Smooth muscle cell of the coronary artery (primary cell): ENCODE measurements at places on chromosomes 12 and 14. TPM values are rescaled to one million over a fixed set of nuclear protein-coding genes. Genes with fewer than 3 reads are reported as not detected.

STAC3 gene
- total RNA-seq: 0.08 and 0.23 TPM in 2 replicates

ADAMTS20 gene
- not detected in 2 replicates for total RNA-seq

DNAI7 gene
- total RNA-seq: 0.08 and 0.12 TPM in 2 replicates

NANOG gene
- not detected in 2 replicates for total RNA-seq

PELI2 gene
- 11.0 and 67.4 TPM in 2 replicates for total RNA-seq

WIF1 gene
- total RNA-seq: not detected in 2 replicates

EFS gene
- total RNA-seq: 1.1 and 4.9 TPM in 2 replicates

POTEG gene
- not detected in 2 replicates for total RNA-seq

RNASE1 gene
- 0.75 and 0.82 TPM in 2 replicates for total RNA-seq

SPTB gene
- total RNA-seq: 0.15 TPM in 1 of 2 replicates, not detected in the other

ZFHX2 gene
- 0.08 and 0.35 TPM in 2 replicates for total RNA-seq

MEG3 gene
- 24.7 and 175 TPM in 2 replicates for total RNA-seq

CCDC196 gene
- not detected in 2 replicates for total RNA-seq

RGS6 gene
- total RNA-seq: under 0.01 TPM in 1 of 2 replicates, not detected in the other

RIMKLB gene
- 25.0 and 35.6 TPM in 2 replicates for total RNA-seq

CREBL2 gene
- total RNA-seq: 34.8 and 42.1 TPM in 2 replicates

ARG2 gene
- 3.6 and 3.8 TPM in 2 replicates for total RNA-seq

FGF23 gene
- total RNA-seq: not detected in 2 replicates

TNFAIP2 gene
- 21.9 and 46.6 TPM in 2 replicates for total RNA-seq

DNAH10 gene
- total RNA-seq: under 0.01 and 0.12 TPM in 2 replicates

ZDHHC22 gene
- total RNA-seq: not detected in 2 replicates

SERPINA6 gene
- not detected in 2 replicates for total RNA-seq

BIN2 gene
- not detected in 2 replicates for total RNA-seq

IL23A gene
- not detected in 2 replicates for total RNA-seq

MSI1 gene
- total RNA-seq: not detected in 2 replicates

PTPRR gene
- total RNA-seq: 0.83 and 0.94 TPM in 2 replicates

PLEKHH1 gene
- 0.12 and 0.15 TPM in 2 replicates for total RNA-seq

COX6A1 gene
- total RNA-seq: 546 and 838 TPM in 2 replicates

PTPN6 gene
- total RNA-seq: 0.08 TPM in 1 of 2 replicates, not detected in the other

TMEM119 gene
- total RNA-seq: 6.1 and 102 TPM in 2 replicates

AMN gene
- total RNA-seq: 0.23 TPM in 1 of 2 replicates, not detected in the other

KRT2 gene
- not detected in 2 replicates for total RNA-seq

SLC16A7 gene
- 11.7 and 46.5 TPM in 2 replicates for total RNA-seq

SERPINA9 gene
- not detected in 2 replicates for total RNA-seq

VASH1 gene
- 2.8 and 3.8 TPM in 2 replicates for total RNA-seq

SYCP3 gene
- total RNA-seq: 0.08 and 0.12 TPM in 2 replicates

MAPK1IP1L gene
- 3.6 and 10.4 TPM in 2 replicates for total RNA-seq

FAM177A1 gene
- total RNA-seq: 30.5 and 74.6 TPM in 2 replicates

SLC6A12 gene
- 0.15 TPM in 1 of 2 replicates, not detected in the other for total RNA-seq

E2F7 gene
- total RNA-seq: 3.0 and 26.4 TPM in 2 replicates

AMN1 gene
- total RNA-seq: 7.8 and 12.6 TPM in 2 replicates

TAS2R7 gene
- not detected in 2 replicates for total RNA-seq

LRIG3 gene
- total RNA-seq: 8.3 and 74.1 TPM in 2 replicates

ARMH4 gene
- total RNA-seq: 4.1 and 8.0 TPM in 2 replicates

TAS2R19 gene
- total RNA-seq: 4.1 and 4.3 TPM in 2 replicates

TIMELESS gene
- 3.7 and 5.4 TPM in 2 replicates for total RNA-seq

AQP6 gene
- total RNA-seq: under 0.01 TPM in 1 of 2 replicates, not detected in the other

ARID2 gene
- 7.5 and 13.5 TPM in 2 replicates for total RNA-seq

TAS2R20 gene
- 1.9 and 2.3 TPM in 2 replicates for total RNA-seq

GALNT6 gene
- total RNA-seq: 0.75 and 4.7 TPM in 2 replicates

SCNN1A gene
- 0.12 and 0.15 TPM in 2 replicates for total RNA-seq

ADCY6 gene
- total RNA-seq: 52.6 and 56.6 TPM in 2 replicates

EPYC gene
- not detected in 2 replicates for total RNA-seq

NR2C1 gene
- 7.5 and 14.4 TPM in 2 replicates for total RNA-seq

NR1H4 gene
- total RNA-seq: not detected in 2 replicates

PFDN5 gene
- 692 and 1,810 TPM in 2 replicates for total RNA-seq

PRB2 gene
- total RNA-seq: not detected in 2 replicates

LHX5 gene
- total RNA-seq: not detected in 2 replicates
